Iris pigment epithelial cell (primary cell): ENCODE measurements at places on chromosomes 5 and 9.
A peak's percentile ranks its signal among the peaks of the same experiment; 100 is the strongest.

- DNase-seq, result no peak
These were observed 61.1 kb downstream of the OXCT1 start for GRCh38 chr5:41809128-41809527.

GRCh38 chr5:123690821-123691220, 178.8 kb downstream of the CSNK1G3 start:
- peak; percentile 28 for DNase-seq

DNA sequence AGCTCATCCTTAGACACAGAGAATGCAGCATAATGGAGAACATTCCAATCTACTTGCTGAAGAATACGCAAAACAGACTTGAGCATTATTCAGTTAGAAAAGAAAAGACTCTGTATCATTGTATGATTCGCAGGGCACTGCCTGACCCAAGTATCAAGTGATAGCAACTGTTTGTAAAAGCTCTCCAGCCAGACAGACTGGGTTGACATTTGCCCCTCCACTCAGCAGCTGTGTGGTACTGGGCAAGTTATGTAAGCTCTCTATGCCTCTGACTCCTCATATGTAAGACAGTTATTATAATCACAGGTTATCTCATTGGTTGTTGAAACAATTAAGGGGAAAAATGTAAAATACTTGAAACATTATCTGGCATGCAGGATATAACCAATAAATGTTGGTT, 505.0 kb downstream of the ELAVL2 start:
- DNase-seq, result no peak

GRCh38 chr5:67350185-67350584, 153.6 kb upstream of the CD180 start:
- no peak for DNase-seq

DNA sequence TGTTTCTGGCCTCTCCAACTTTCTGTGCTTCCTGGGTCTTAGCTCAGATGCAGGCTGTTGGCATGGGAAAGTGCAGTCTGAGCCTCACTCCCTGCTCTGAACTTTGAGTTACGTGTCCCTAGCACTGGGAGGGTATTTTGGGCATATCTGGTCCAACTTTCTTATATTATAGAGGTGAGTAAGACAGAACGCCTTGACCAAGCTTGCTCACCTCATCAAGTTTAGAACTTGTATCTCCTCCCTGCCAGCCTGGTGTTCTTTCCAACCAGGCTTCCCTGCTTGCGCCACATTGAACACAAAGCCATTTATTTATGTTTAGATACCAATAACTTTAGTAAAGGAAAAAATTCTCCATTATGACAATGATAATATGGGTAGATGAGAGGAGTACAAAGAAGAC, 33.2 kb downstream of the TNC start:
- no peak for DNase-seq

DNA sequence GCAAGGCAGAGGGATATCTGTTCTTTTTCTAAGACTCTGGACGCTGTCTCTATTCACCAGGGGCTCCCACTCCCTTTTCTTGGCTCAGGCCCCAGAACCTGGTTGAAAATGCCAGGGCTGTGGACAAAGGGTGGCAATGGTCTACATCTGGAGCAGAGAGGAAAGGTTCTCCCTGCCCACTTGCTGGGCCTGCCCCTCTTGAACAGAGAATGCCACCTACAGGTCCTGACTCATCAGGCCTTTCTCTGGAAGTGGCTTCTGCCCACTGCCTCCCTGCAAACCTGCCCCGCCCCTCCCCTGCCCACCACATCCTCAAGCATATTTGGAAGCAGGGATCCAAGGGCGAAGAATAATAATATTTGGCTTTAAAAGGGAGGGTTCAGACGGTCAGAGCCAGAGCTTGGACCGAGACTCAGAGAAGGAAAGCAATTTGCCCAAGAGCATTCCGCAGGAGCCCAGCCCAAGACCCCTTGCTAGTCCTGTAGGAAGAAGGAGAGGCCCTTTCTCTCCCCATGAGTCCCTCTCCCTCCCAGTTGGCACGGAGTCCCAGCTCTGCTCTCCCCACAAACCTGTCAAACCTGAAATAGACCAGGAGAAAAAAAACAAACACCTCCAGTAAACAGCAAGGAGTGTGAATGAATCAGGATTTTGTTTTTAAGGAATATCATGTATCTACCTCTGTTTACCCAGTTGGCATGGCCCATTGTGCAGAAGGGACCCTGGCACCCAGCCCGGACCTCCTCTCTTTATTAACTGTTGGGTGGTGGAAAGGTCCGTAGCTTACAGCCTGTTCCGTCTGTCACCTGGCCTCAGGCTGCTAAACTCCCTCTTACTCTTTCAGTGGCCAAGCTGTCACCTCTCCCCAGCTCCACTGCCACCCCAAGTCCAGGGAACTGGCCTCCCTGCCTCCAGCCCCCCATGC, 37.7 kb upstream of the STXBP1 start:
- no peak for DNase-seq

DNA sequence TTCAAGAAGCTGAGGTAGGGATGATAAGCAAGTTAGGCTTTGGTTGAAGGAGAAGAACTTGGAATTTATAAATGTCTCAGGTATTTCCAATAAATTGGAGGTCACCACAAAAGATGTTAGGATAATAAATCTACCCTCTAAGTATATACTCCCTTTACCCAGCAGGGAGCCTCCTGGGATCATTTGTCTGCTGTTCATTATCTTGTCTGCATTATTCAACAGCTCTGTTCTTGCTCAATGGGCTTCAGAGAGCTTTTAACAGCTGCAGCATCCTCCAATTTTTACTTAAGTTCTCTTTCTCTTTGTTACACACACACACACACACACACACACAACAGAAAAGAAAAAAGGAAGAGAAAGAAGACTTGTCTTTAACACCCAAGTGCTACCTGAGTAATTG, 51.7 kb upstream of the VPS13A start:
- DNase-seq, result no peak

GRCh38 chr9:127279717-127280285, 15.2 kb downstream of the GARNL3 start:
- DNase-seq, result no peak

DNA sequence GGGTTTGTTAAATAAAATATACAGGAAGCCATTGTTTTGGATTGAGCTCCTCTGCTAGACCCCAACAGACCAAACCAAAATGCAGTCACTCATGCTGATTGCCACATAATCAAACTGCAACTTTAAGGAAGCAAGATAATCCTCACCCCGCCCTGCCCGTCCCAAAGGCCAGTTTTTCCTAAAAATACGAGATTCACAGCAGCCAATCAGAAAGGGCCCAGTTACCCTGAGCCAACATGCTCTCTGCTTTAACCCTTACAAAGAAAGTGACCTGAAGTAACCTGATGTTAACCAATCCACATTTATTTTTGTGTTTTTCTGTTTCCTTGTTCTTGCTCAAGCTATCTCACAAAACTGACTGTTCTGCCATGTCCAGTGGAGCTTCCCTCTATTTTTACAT, 21.5 kb upstream of the RNF20 start:
- no peak for DNase-seq

GRCh38 chr5:66639037-66639436, 42.8 kb downstream of the MAST4 start:
- no peak for DNase-seq

DNA sequence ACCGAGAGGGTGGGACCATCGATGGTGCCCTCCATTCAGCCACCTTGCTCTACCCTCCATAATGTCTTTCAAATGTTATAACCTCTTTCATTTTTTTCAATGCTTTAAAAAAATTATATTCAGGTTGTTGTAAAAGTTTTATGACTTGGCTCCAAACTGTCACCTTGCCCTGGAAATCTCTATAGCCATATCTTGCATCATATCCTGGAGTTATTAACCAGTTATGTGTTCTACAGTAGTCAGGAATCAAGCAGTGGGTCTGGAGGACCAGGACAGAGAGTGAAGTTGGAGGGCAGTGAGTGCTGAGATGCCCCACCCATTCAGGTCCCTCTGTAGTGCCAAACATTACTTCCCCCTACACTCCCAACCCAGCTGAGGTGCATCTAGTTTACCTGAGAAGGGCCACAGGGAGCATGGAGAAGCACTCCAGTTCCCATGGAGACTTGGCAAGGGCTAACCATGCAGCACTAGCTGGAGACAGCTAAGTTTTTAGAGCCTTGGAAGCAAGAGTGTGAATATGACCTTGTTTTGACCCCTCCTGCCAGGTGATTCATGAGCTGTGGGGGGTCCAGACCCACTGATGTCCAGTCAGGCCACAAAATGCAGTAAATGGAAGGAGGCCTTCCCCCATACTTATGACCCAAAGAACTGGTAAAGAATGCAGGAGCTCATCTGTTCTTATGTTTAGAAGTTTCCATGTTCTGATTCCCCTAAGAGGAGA, 5.5 kb downstream of the IFNA8 start:
- DNase-seq, result no peak

DNA sequence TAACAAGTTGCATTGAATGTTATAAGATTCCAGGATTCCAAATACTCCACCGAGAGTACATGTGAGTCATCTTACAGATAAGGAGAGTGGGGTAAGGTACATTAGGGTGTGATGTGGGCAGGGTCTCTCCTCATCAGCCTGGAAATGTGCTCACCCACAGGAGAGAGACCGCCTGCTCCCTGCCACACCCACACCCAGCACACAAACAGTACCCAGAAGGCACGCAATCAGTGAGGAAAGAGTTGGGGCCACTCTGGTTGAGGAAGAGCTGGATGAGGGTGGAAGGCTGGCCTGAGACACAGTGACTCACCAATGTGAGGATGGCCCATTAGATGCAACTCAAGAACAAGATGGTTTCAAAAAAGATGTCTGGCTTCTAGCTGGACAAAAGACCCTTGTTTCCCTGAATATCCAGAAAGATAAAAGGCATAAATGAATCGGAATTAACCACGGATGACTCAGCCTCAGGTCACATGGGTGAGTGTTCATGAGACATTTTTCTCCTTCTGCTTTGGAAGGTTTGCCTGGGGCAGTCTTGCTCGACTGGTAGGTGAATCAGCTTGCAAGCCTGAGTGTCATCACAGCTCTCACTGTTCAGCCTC, 51.1 kb upstream of the LHFPL2 start:
- peak; percentile 97 for DNase-seq

DNA sequence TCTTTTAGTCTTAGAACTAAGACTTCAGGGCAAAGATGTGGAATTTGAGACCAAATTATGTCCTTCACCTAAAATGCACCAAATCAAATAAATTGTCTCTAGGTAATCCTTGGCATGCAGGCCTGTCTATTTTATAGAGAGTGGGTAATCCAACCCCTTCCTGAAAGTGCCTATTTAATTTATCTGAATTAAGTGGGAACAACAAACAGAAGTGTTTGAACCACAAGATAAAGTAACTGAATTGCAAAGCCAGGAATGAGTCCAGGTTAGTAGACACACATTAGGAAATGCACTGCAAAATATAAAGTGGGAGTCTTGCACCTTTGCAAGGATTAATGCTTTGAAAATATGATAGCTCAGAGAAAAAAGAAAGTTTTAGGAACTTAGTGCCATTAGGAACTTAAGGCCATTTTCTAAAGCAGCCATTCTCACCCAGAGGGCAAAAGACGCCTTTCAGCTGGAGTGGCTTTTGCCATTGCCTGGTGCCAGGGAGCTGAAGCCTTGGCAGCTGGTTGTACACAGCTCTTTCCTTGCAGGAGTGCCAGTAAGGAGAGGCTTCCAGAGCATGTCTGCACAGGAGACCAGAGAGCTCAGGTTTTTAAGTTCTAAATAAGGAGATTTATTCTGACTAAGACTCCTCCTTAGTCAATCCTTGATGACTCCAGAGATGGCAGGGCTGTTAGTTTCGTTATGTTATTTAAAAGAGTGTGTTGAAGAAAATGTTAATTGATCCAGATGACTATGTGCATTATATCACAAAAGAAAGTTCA, 151.7 kb upstream of the ELL2 start:
- DNase-seq, result no peak

DNA sequence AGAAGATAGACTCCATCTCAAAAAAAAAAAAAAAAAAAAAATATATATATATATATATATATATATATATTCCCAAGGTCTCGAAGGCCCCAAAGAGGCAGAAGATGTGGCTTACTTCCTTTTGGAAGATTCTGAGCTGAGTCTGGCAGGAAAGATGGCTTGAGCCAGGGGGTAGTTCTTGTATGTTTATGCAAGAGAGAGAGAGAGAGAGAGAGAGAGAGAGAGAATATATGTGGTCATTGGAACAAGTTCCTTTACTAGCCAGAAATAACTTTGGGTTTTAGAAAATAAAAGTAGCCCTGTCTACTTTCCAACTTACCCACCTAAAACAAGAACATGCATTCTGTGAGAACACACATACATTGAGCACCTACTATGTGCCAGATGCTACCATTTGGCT, 17.6 kb downstream of the NCS1 start:
- peak; percentile 81 for DNase-seq

- DNase-seq, result no peak
These were observed 78.0 kb downstream of the ADRB2 start for GRCh38 chr5:148904440-148904839.

DNA sequence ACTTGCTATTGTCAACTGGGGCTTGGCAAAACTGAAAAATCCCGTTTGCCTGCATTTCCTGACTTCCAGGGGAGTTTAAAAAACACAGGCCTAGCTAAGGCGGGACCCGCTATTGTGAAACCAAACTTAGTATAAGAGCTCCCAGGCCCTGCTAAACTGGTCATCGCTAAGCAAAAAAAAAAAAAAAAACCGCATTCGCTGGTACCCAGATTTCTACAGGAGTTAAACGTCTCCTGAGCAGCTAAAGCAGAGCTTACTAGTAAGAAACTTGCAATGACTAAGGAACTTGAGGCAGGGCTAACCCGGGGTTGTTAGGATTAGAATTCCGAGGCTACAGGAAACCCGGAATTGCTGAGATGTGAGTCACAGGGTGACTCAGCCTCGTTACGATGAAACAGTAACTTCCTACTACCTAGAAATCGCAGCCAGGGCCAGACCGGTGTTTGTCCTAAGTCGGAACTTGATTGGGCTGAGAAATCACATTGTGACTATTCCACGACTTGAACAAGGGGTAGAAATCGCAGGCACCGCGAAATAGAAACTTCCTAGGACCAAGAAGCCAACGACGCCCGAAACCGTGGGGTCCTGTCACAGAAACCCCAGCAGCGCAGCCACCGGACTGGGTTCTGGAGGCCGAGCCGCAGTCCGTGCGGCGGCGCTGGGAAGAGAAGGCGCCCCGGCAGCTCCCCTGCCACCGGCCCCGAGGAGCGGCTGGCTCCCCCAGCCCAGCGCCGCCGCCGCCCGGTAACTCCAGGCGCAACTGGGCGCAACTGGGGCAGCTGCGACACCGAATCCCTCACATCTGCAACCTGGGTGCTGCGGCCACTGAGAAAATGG, 89.4 kb downstream of the ANXA2R start:
- peak; percentile 100 for DNase-seq

DNA sequence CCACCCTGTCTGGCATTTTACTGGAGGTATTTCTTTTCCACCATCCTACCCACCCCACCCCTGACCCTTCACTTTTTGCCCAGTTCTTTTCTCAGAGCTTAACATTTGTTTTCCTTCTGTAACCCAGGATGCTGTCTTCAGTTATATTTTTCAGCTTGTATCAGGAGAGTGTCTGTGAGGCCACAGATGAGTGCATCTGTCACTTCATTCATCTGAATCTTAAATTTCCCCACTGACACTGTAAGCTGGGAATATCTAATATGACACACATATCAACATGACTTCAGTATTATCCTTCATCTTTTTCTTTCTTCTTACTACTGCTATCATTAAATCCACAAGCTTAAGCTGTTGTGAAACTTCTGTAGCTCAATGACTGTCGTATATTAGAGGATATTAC, 4.9 kb downstream of the MARCHF3 start:
- no peak for DNase-seq
